ENCODE measurements at places on chromosomes 2 and 18.

DNA sequence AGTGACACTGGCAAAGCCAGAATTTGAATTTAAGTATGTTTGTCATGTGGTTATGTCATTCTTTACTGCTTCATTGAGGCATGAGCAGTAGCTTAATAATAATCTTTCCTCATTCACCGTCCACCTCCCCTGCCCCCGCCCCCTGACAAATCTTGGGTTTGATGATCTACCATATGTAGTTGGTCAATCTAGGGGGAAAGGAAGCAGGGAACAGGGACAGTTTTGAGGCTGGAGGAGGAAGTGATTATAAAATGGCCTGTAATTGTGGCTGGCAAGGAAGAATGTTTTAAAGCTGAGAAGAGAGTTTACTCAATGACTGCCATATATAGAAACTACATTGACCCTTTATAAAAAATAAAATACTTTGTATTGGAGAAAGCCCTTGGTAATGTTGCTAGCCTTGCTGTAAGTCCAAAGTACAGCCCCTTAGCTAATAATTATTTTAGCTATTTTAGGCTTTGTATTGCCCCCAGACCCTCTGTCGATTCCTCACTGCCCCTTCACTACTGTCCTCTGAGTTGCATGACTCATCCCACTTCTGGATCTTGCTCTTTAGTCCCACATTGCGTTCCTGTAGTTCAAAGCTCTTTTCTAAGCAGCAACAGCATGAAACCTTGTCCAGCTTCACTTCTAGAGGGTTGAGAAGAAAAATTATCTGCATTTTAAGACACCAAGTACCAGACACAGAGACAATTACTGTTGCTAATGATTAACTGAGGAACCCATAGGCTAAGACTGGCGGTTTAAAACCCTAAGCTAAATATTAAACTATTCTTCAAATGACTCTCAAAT, 38.4 kb downstream of the PELI1 start:
- no peak for DNase-seq

DNA sequence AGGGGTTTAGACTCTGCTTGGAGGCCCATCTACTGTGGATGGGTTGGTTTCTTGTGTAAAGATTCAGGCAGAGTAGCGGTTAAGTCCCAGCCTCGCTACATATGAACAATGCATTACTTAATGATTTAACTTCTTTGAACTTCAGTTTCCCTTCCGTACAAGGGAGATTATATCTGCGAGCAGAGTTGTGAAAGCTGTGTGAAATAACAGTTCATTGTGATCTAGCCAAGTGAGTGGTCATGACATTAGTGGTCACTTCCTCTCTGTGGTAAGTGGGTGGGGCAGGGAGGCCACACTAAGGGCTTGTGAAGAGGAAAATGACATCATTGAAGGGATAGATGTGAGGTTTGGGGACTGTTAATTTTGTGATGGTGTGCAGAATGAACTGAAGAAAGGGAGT, 14.1 kb upstream of the MEX3C start:
- no peak for DNase-seq

DNA sequence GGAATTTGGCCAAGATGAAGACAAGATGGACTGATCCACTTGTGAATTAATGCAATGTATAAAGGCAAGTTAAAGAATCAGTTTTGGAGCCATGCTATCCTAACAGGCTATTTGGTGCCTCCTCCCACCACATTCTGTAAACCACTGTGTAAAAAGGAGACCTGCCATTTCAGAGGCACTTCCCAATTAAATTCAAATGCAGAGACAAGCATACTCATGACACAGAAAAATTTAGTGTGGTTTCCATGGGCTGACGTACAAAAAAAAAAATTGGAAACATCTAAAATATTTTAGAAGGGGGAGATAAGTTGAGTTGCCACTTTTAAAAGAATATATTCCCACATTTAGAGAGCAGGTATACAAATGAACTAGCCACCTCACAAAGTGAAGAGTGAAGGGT, 112.1 kb downstream of the TCF4 start:
- DNase-seq = peak; percentile 38

- peak; percentile 32 for DNase-seq
Observed at GRCh38 chr2:118325321-118325955, 237.2 kb downstream of the INSIG2 start.

DNA sequence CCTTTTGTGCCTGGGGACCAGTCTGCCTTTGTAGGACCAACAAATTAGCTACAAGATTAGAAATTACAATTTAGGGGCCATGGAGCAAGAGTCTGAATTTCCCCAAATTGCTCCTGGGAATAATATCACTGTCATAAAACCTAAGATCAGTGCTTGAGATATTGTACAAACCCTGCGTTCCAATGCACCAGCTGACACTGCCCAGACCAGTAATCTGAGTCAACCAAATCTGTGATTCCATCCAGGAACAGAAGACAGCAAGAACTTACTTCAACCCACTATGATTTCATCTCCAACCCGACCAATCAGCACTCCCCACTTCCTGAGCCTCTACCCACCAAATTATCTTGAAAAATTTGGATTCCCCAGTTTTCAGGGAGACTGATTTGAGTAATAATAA, 1305.0 kb upstream of the NRXN1 start:
- DNase-seq = no peak

DNA sequence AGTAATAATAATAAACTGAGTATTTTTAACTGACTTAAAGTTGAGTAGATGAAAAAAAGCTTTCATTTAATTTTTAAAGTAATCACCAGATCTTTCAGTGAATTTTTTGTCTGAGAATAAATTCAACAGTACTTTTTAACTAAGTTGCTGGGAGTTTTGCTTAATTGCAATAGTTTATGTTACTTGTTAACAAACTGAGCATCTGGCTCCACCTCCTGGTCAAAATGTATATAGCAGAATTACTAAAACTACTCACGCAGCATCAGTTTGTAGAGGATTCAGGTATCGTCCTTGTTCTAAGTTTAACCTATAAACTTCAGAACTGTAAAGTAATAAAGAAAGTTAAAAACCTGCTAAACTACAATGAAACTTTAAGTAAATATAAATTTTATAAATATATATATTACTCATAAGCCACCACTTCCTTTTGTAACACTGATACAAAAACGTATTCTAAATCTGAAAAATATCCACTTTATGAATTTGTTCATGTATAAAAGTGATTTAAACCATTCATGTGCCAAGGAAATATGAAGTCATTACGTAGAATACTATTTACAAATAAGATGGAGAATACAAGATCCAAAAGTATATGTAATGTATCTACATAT, 21.3 kb downstream of the NOL10 start:
- DNase-seq = peak; percentile 56

DNA sequence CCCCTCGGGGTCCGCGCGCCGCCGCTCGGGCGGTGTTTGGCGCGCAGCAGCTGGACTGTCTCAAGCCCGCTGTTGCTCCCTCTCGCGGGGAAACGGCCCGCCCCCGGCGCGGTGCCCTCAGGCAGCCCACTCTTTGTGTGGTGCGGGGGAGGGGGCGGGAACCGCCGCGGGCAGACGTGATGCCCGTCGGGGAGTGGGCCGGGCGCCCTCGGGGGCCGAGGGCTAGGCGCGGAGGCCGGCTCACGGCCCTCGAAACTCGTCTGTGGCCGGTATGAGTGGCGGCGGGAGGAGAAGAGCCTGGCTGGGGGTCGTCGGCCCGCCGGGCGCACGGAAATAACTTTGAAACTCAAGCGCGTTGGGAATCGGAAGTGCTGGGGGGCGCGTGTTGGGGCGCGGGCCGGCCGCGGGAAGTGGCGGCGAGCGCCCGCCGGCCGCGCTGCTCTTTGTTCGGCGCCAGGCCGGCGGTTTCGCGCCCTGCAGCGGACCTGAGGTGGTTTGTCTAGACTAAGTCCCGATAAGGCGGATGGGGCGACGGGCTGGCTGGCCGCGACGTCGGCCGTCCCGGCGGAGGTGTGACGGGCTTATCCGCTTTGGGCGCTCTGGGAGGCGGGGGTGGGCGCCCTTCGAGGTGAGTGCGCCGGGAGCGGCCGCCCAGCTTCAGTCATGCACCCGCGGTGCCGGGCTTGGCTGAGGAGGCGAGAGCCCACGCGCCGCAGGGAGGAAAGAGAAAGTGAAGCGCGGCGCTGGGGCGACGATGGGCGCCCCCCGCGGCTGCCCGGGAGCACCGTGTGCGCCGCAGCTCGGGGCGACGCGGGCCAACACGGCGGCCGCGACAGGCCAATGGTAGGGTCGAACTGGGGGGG, 679 bp downstream of the PTMA start:
- peak; percentile 31 for DNase-seq

- DNase-seq = no peak
Observed at GRCh38 chr2:226122041-226122440, 677.6 kb downstream of the IRS1 start.

DNA sequence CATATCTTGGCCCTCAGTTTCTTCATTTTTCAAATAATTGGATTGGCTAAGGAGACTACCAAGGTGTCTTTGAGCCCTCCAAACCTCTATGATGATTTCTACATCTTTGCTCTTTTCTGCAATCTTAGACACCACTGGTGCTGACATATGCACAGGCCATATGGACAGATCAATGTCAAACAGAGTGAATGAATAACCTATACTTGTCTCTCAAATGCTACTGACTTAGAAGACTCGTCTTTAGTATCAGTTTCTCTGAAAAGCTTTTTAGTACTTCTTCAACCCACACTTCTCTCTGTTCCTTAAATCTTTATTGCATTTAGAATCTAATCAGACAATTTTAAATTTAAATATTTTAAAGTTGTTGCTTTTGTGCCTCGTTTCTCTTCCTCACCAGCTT, 258.2 kb downstream of the LTBP1 start:
- no peak for DNase-seq

DNA sequence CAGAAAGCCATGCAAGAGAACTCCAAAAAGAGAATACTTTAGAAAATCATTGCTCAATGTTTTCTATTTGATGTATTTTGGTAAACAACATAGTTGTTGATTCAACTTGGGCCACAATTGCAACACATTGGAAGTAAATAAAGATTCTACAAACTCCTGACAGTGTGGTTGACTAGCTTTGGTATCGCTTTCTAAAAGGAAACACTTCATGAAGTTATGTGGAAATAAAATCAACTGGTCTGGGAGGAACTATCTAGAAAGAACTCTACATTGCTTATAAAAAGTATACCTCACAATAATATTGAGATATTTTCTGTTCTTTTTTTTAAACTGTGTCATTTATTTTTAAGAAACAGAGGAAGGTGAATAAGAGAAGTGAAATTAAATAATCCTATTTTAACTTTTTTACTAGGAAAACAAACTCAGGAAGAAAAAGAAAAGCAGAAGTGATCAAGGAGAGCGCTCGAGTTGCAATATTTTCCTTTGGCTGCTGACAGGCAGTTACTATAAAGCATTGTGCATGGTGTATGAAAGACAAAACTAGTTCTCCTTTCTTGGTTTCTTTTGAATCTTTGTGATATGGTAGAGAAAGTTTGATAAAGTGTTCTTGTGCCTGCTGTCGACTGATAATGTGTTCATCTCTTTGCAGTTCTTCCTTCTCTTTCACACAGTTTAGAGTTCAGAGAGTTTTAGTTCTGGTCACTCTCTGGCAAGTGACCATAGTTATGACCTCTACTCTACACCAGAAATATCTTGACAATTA, 3.0 kb downstream of the DHRS9 start:
- DNase-seq = no peak

DNA sequence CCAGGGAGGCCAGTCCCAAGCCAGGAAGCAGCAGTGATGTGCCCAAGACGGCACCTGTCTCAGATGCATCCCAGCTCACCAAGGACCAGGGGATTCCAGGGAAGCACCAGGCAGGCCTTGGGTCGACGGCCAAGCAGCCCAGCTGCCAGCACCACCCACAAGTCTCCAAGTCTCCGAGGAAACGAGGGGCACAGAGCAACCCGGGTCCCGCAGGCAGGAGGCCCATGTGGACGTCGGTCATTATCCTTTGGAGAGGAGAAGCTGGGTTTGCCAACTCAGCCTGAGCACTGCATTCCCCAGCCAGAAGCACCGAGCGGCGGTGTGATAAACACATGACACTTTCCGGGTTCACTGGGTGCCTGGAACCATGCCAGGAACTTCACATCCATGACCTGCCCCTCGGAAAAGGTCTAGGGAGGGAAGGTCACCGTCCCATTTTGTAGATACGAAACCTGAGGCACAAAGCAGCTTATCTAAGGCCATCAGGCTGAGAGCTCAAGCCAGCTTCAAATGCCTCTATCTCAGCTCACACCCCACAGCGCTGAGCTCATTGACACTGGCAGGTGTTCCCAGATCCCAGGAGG, 104.5 kb downstream of the ZNF516 start:
- DNase-seq = no peak

GRCh38 chr18:72871091-72871490, 3.3 kb upstream of the NETO1 start:
- peak; percentile 65 for DNase-seq

All from fibroblast of skin of right quadriceps (primary cell).